Hematopoietic multipotent progenitor cell treated with erythropoietin and hydrocortisone succinate and interleukin-3 and kit ligand, for 8 days (in vitro differentiated cells): ENCODE measurements at places on chromosomes 4 and X.

- no peak for DNase-seq
Observed at GRCh38 chr4:26185436-26185835, 135.4 kb upstream of the RBPJ start.

DNA sequence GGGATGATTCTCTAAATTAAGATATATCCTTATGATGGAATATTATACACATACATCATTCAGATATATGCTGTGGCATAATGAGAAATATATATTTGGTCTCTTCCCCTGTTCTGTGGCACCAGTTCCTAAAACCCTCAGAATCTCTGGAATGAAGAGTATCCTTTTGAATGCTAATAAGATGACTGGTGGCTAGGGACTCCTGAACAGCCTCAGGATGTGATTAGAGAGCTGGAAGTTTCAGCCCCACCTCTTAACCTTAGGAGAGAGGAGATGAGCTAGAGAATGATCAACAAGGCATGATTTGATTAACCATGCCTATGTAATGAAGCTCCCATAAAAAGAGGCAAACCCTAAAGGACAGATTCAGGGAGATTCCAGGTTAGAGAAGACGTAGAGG is 632.0 kb downstream of the IQCM start:
- no peak for DNase-seq

- DNase-seq: no peak
Observed at GRCh38 chr4:39568805-39569204, 41.6 kb upstream of the UGDH start.

- no peak for DNase-seq
Observed at GRCh38 chr4:7854216-7854615, 85.4 kb downstream of the AFAP1 start.

DNA sequence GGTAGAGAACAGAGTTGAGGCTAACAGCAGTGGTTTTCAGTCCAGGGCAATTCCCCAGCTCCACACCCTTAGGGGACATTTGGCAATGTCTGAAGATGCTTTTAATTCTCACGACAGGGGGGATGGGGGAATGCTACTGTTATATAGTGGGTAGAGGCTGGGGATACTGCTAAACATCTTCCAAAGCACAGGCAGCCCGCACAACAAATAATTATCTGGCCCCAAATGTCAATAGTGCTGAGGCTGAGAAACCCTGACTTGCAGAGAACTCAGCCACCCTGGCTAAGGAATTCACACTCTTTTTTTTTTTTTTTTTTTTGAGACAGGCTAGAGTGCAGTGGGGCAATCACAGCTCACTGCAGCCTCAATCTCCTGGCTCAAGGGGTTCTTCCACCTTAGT is 60.6 kb downstream of the POLR2B start:
- DNase-seq: no peak

DNA sequence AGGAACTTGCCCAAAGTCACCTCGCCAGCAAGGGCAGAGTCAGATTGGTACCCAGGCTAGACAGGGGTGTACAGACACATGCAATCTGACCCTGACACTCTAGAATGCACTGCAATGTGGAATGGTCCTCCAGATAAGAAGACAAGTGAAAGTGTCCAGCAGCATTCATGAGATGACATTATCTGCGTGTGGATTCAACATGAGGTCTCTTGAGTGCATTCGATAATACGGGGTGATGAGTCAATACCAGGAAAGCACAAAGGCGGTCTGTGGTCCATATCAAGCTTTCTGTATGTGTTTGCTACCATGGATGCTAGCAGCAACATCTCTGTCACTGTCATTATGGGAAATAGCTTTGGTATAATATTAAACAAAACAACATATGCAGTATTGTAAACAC is 6.8 kb upstream of the XAGE3 start:
- DNase-seq: no peak

GRCh38 chr4:110442309-110442708 is 33.6 kb upstream of the ENPEP start:
- DNase-seq: no peak

GRCh38 chr4:39526765-39527295 is 409 bp downstream of the UGDH start:
- no peak for DNase-seq

GRCh38 chrX:139924696-139925095 is 8.2 kb downstream of the ATP11C start:
- no peak for DNase-seq

- peak; percentile 40 for DNase-seq
Observed at GRCh38 chr4:70992391-70992881, 1.0 kb upstream of the DCK start.

- DNase-seq: peak; percentile 28
Observed at GRCh38 chr4:133146574-133147241, 2.4 kb upstream of the PCDH10 start.

DNA sequence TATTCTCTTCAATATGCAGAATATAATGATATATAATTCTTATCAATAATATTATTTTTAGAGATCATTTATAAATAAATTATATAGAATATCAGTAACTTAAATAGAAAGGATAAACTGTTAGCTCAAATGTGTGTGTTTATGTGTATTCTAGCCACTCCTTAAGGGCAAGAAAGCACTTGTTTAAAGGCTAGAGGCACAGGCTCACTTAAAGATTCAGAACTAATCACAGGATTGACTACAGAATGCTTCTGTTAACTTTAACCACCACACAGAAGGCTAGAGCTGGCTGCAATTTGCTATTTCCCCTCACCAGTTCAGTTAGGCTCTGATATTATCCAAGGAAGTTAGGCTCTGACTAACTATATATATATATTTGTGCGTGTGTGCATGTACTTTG is 69.6 kb downstream of the TBCK start:
- no peak for DNase-seq

DNA sequence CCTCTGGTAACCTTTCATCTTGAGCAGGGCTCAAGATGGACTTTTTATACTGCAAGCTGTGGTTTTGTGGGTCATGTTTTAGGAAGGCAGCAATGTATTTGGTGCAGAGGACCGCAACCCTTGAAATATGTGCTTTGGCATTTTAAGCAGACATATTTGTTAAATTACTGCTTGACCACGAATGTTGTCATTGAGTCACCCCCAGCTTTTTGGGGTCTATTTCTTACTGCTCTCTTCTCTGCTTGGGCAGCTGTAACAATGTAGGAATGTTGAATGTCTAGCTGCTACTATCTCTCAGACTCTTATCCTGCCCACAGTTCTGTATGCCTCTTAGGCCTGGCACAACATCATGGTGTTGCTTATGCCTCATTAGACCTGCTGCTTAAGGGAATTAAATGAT is 6.0 kb downstream of the RBPJ start:
- no peak for DNase-seq

DNA sequence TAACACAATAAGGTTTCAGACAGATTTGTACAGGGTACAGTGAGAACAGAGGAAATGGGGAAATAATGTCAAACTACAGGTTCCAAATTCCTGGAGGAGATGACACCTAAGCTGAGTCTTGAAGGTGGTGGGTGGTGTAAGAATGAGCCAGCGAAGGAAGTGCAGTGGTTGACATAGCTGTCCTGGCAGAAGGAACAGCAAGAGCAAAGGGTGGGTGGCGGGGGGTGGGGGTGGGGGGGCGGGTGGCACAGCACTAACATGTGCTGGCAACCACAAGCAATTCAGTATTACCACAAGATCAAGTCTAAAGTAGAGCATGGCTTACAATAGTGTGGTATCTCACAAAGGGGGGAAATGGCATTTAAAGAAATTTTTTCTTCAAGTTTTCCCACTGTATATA is 13.1 kb upstream of the G3BP2 start:
- DNase-seq: no peak

GRCh38 chr4:51942108-51942832 is 77.9 kb downstream of the LRRC66 start:
- no peak for DNase-seq

DNA sequence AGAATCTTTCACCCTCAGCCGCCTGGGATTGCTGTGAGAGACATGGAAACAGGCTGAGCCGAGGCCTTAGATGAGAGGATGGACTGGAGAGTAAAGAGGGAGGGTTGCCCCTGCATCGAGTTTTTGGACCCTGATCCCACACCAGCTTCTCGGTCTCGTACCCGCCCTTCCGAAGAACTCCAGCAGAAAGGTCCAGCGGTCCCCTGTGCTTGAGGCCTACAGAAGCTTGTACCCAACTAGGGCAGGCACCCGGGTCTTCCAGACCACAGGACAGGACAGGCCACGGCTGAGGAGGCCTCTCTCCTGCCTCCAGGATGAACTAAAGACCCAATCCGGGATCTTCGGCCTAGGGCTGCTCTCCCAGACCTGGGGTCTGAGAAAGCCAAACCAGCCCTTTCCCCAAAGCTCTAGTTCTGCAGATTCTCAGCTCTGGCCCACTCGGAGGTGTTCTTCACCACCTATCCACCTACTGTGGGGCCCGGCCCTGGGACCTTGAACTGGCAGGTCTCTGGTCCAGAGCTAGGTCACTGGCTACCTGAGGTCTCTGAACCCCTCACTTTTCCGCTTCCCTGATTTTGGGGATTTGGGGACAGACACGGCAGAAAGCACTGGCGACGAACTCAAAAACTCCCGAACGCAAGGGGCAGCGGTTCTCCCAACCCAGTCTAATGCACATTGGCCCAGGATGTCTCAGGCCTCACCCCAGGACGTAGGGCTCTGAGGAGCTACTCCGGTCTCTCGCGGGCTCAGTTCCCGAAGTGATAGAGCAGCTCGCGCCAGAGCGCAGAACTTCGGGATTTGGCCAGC is 1.1 kb downstream of the NKX3-2 start:
- no peak for DNase-seq

- no peak for DNase-seq
Observed at GRCh38 chrX:13091111-13091765, 46.8 kb upstream of the FAM9C start.

- DNase-seq: no peak
Observed at GRCh38 chr4:144499777-144500176, 146.2 kb upstream of the HHIP start.

GRCh38 chrX:17441965-17442364 is 67.0 kb downstream of the NHS start:
- DNase-seq: no peak

- DNase-seq: no peak
Observed at GRCh38 chrX:42128020-42128419, 204.7 kb upstream of the CASK start.

DNA sequence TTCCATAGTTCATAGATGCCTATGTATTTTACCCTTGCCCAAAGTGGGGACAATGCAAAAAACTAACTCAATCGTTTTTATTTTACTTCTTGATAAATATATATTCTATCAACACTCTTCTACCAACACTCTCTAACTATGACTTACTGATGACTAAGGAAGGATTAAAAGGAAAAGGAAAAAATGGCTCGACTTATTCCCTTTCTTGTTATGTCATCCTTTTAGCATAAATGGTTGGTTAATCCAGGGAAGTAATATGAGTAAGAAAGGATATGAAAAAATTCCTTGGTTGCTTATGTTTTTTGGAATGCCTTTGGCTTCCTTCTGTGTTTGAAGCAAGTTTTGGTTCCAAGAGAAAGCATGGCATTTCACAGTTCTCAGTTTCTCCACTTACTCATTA is 1087.1 kb downstream of the C4orf33 start:
- no peak for DNase-seq

DNA sequence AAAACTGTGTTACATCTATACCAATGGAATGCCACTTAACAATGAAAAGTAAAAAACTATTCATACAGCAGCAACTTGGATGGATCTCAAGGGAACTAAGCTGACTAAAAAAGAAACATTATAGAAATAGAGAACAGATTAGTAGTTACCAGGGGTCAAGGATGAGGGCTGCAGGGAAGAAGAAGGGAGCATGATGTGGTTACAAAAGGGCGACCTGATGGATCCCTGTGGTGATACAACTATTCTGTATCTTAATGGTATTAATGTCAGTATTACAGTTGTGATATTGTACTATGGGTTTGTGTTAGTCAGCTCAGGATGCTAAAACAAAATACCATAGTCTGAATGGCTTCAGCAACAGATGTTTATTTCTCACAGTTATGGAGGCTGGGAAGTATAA is 190.7 kb downstream of the ZNF674 start:
- no peak for DNase-seq

GRCh38 chrX:40945361-40945713 is 139.9 kb upstream of the USP9X start:
- DNase-seq: peak; percentile 42

DNA sequence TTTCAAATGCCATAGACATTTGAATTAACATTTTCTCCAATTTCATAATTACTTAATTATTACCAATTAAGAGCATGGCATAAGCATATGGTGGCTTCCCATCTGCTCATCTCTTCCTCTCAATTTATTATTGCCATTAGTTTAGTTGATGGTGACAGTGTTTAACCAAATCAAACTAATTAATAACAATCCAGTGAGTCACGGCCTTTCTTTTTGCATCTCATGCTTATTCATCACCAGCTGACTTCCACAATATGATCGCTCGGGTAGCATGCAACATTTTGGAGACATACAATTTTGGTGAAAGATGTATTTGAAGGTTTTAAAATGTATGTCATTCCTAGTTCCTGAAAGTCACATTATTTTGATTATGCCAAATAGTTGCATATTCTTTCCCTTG is 172.8 kb upstream of the TACR3 start:
- no peak for DNase-seq

DNA sequence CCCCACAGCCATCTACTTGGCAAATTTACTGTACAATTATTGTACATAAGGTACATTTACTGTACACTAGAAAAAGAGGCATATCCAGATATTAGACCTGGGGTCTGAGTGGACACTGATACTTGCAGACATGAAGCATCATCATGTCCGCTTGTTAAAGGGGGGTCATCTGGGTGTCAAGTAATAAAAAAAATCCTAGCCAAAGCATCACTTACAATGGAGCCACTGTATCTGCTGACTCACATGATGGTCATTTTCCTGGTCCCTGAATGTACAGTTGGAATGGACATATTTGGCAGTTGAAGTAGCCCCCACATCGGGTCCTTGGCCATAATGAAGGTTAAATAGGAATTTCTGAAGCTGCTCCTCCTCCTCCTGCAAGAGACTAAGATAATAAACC is 228.8 kb downstream of the THOC2 start:
- DNase-seq: no peak

GRCh38 chrX:20306668-20307067 is 40.0 kb upstream of the RPS6KA3 start:
- DNase-seq: no peak

GRCh38 chr4:122914292-122914904 is 8.0 kb downstream of the NUDT6 start:
- DNase-seq: peak; percentile 74

DNA sequence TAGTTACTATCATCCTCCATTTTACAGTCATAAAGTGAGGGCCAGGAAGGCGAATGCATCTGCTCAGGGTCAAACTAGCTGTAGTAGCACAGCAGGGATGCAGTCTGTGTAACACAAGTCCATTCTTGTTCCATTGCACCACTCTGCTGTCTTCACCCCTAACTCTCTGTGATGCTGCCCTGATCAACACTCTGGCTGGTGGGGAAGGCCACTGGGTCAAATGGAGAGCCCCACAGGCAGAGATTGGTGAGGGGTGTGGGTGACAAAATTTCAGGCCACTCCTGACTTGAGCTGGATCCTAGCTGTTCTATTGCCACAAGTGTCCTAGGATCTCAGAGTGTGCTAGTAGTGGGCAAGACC is 136.5 kb downstream of the PJA1 start:
- DNase-seq: no peak
